ENCODE measurements at places on chromosomes 4 and X.

GRCh38 chrX:69307756-69308155 is 142.5 kb upstream of the PJA1 start:
- peak; percentile 63 for DNase-seq

DNA sequence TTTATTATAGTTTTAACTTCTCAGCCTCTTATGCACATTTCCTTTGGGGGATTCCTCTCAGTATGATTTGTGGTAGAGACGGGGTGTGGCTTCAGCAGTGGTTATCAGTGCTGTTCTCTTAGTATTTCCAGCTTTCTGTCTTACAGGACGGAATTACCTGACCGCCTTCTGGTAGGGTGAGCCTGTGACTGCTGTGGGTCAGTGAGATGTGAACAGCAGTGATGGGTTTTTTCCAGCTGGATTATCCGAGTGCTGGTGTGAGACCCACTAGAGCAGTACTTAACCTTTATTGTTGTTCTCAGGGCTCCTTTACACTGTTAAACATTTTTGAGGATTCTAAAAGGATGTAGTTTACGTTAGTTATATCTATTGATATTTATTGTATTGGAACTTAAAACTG is 135.2 kb downstream of the SLIT2 start:
- DNase-seq = no peak

- DNase-seq = no peak
Measured at GRCh38 chr4:92994727-92995126, 691.0 kb downstream of the GRID2 start.

DNA sequence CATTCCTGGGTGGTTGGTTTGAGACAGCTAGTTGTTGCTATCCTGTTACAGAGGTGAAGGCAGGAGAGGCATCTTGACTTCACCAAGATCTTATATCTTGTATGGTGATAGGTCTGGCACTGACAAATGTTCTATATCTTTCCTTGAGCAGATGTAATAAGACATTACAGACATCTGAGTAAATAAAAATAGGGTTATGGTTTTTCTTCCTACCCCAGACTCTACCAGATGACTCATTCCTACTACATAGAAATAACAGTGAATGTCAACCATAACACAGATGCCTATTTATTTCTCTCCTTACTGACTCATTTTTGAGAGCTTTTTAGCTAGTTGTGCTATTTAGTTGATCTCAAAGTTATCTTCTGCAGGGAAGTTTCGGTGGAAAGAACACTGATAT is 21.9 kb downstream of the HNRNPH2 start:
- no peak for DNase-seq

- DNase-seq = no peak
Measured at GRCh38 chr4:140251571-140251970, 97.6 kb upstream of the MAML3 start.

- no peak for DNase-seq
Measured at GRCh38 chrX:125293850-125294780, 25.6 kb upstream of the TEX13C start.

DNA sequence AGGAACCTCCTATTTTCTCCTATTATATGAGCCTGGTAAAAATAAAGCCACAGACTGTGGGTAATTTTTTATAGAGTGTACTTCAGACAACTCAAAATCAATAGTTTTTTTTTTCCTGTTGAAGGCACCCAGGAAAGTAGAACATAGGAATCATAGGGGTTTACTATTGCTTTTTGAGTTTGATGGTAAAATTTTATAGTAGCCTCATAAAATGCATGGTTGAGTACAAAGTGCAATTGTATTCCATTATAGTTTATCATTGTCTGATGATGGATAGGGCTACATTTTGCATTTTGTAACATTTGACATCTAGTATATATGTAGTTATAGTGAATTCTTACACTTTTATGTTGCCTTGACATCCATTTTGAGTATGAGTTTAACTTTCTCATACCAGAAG is 455.0 kb downstream of the STIM2 start:
- DNase-seq = no peak

- DNase-seq = no peak
Measured at GRCh38 chrX:103428525-103428924, 52.2 kb downstream of the BEX3 start.

DNA sequence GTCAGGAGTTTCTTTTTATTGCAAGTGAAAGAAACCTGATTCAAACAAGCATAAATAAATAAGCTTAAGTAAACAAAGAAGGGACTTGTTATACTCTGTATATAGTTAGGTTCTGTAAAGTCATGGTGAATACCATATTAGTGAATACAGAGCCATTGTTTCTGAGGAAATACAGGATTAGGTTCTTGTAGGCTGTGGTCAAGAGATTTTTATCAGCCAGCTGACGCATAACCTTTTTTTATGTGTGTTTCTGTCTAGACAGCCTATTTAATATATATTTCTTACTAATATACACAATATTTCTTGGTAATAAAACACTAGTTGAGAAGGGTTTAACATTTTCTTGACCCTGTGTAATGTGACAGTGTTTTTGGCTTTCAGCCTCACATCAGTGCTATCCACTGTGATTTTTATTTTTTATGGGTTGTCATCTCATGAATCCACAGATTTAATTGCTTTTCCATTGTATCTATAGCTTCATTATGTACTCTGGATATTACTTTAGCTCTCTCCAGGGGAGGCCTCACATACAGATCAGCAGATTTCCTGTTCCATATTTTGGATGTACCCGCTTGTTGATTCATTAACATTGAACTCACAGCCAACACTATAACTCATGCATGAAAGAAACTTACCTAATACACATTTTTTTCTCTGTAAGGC is 8.0 kb downstream of the HERC3 start:
- no peak for DNase-seq

- DNase-seq = no peak
Measured at GRCh38 chrX:148552775-148553174, 52.4 kb downstream of the AFF2 start.

DNA sequence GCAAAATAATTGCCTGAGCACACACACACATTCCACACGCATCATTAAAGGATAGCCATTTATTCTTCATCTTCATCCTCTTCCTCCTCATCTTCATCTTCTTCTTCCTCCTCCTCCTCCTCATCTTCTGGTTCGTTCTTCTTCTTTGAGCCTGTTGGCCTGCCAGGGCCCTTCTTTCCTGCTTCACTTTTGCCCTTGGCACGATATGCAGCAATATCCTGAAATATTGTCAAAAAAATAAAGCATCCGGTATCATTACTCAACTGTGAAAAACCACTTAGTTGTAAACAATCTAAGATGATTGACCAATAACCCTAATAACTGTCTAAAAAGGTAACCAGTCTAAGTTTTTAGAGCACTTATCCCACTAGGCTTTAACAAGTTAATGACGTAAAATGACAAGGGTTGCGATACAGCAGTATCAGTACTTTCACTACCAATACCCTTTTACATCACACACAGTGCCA is 2.1 kb downstream of the HMGB2 start:
- no peak for DNase-seq

- DNase-seq = no peak
Measured at GRCh38 chr4:88706574-88706973, 8.9 kb upstream of the NAP1L5 start.

GRCh38 chrX:149720021-149720689 is 8.3 kb downstream of the MAGEA11 start:
- DNase-seq = no peak

GRCh38 chrX:9267415-9267814 is 197.4 kb upstream of the TBL1X start:
- no peak for DNase-seq
